ENCODE measurements at places on chromosomes 16 and 17. TPM values are rescaled to one million over a fixed set of nuclear protein-coding genes. Genes with fewer than 3 reads are reported as not detected.

G6PC1 gene
- not detected for total RNA-seq

ATP2C2 gene
- total RNA-seq, result 1.1 TPM

DPEP2 gene
- total RNA-seq, result not detected

EFNB3 gene
- 0.70 TPM for total RNA-seq

SERPINF2 gene
- total RNA-seq, result 0.22 TPM

SLC9A5 gene
- total RNA-seq, result not detected

RAB11FIP4 gene
- total RNA-seq, result 10.8 TPM

CDK5R1 gene
- 5.7 TPM for total RNA-seq

CACNA1G gene
- total RNA-seq, result 0.13 TPM

WNT3 gene
- total RNA-seq, result 3.5 TPM

GRCh38 chr16:12613131-12613991, 190.3 kb downstream of the CPPED1 start:
- no peaks in the 10 kb centered on the region for H3K27me3 ChIP-seq
- no peak overlapping the region for H3K27ac ChIP-seq
- no peaks in the 10 kb centered on the region for H3K4me1 ChIP-seq
- no peak for DNase-seq

GRCh38 chr17:27888945-27889344, 4.2 kb downstream of the LYRM9 start:
- peaks cover 4% of the 10 kb centered on the region for H3K4me1 ChIP-seq
- no peak overlapping the region for H3K4me3 ChIP-seq
- no peaks in the 10 kb centered on the region for H3K36me3 ChIP-seq
- H3K27ac ChIP-seq, result no peak overlapping the region
- no peak for DNase-seq

- peaks cover 35% of the 10 kb centered on the region for H3K36me3 ChIP-seq
- no peak overlapping the region for H3K4me3 ChIP-seq
- no peak for DNase-seq
- H3K27me3 ChIP-seq, result no peaks in the 10 kb centered on the region
Measured at GRCh38 chr16:88628512-88628974, 9.8 kb upstream of the IL17C start.

- H3K27me3 ChIP-seq, result no peaks in the 10 kb centered on the region
- H3K4me3 ChIP-seq, result no peak overlapping the region
- no peaks in the 10 kb centered on the region for H3K4me1 ChIP-seq
- no peak for DNase-seq
- no peak overlapping the region for H3K27ac ChIP-seq
Measured at GRCh38 chr16:83100679-83101078, 473.9 kb downstream of the CDH13 start.

- peak overlapping the region; percentile 15 for H3K4me3 ChIP-seq
- no peak overlapping the region for H3K27ac ChIP-seq
- H3K27me3 ChIP-seq, result peaks cover 7% of the 10 kb centered on the region
- H3K4me1 ChIP-seq, result no peaks in the 10 kb centered on the region
- DNase-seq, result no peak
Measured at GRCh38 chr16:71426069-71426879, 15.6 kb downstream of the TLE7 start.

DNA sequence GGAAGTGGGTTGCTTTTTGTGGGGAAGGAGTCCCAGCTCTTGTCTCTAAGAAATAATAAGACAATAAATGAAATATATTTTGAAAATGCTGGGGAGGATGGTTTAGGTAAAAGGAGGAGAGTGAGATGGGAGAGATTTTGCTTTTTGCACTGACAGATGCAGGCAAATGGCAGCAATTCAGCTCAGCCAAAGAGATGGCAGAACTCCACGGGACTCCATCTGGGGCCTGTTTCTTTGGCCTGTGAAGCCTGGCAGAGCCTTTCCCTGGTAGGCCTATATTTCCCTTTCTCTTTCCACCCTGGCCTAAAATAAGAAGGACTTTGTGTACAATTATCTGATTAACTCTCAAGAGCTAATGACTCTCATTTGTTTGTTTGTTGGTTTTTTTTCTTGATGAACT, 1525.1 kb downstream of the CDH11 start:
- no peak for DNase-seq
- H3K36me3 ChIP-seq, result no peaks in the 10 kb centered on the region
- H3K4me3 ChIP-seq, result no peak overlapping the region
- no peak overlapping the region for H3K27ac ChIP-seq

GRCh38 chr16:81549547-81550431, 105.2 kb downstream of the CMIP start:
- no peak for DNase-seq
- H3K27ac ChIP-seq, result no peak overlapping the region
- peaks cover 48% of the 10 kb centered on the region for H3K4me1 ChIP-seq

DNA sequence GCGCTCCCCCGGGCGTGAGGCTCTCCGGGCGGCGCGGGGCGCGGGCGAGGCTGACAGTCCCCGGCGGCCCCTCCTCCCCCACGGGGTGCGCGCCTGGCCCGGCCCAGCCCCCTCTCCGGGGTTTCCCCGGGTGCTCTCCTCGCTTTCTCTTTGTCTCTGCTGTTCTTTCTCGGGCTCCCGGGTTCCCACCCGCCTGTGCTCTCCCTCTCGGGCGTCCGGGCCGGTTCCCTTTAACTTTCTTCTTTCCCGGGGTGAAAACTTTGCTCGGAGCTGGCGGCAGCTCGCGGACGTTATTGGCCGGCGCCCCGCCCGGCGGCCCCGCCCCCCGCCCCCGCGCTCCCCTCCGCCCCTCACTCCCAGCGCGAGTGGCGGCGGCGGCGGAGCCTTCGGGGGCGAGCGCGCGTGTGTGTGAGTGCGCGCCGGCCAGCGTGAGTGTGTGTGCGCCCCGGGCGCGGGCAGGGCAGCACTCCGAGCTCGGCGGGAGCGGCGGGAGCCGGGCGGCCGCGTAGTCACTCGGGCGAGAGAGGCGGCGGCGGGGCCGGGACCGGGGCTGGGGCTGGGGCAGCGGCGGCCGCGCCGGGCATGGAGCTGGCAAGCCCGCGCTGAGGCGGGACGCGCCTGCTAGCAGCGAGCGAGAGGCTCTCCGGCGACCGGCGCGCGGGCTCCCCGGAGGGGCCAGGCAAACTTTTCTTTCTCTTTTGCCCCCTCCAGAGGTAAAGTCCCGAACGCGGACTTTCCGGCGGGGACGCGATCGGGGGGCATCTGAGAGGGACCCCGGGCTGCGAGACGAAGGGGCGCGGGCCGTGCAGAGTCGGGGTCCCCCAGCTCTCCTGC, at the start of gene NTN1:
Gene NTN1, plus strand, starts transcription at position 353 of the 834 bp plus-strand sequence. CDS start 864 bp downstream, outside the sequence.
- DNase-seq, result no peak
- H3K36me3 ChIP-seq, result no peaks in the 10 kb centered on the region
- H3K4me1 ChIP-seq, result peaks cover 15% of the 10 kb centered on the region
- H3K4me3 ChIP-seq, result peak within 1 kb of the TSS; percentile 89

- H3K27ac ChIP-seq, result no peak overlapping the region
- H3K4me3 ChIP-seq, result no peak overlapping the region
- peaks cover 17% of the 10 kb centered on the region for H3K4me1 ChIP-seq
- H3K36me3 ChIP-seq, result peaks cover 51% of the 10 kb centered on the region
- no peak for DNase-seq
Measured at GRCh38 chr17:28331891-28332420, 3.3 kb downstream of the IFT20 start.

- peak within 1 kb of the TSS; percentile 56 for H3K4me3 ChIP-seq
- H3K36me3 ChIP-seq, result peaks cover 65% of the 10 kb centered on the region
- H3K27me3 ChIP-seq, result no peaks in the 10 kb centered on the region
- peak within 1 kb of the TSS; percentile 97 for H3K27ac ChIP-seq
- DNase-seq, result peak; percentile 43
Measured at GRCh38 chr17:5419959-5420653, at the start of gene RPAIN. Gene RPAIN, plus strand, starts transcription at chr17:5420182. Its CDS starts 29 bp downstream, at chr17:5420211.

- no peaks in the 10 kb centered on the region for H3K4me1 ChIP-seq
- H3K27me3 ChIP-seq, result no peaks in the 10 kb centered on the region
- H3K36me3 ChIP-seq, result no peaks in the 10 kb centered on the region
- H3K4me3 ChIP-seq, result no peak overlapping the region
Measured at GRCh38 chr17:37717627-37718323, 27.1 kb downstream of the HNF1B start.

DNA sequence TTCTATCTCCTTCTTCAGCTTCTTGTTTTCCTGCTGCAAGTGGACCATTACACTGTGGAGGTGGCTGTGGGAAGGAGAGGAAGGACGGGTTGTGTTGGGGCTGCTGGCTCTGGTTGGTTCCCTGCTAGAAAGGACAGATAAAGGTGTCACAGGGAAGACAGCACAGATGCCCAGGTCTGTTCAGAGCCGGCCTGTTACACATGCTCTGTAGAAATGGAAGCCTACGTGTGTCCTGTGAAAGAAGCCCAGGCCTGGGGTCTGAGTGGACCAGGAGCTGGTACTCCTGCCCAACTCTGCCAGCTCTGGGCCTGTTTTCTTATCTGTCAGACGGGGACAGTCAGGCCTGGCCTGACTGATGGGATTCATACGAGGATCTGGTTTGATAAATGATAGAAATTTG, 26.4 kb downstream of the DHX38 start:
- no peaks in the 10 kb centered on the region for H3K36me3 ChIP-seq
- no peaks in the 10 kb centered on the region for H3K27me3 ChIP-seq
- H3K4me1 ChIP-seq, result no peaks in the 10 kb centered on the region
- no peak overlapping the region for H3K4me3 ChIP-seq
- H3K27ac ChIP-seq, result no peak overlapping the region
- no peak for DNase-seq

- no peaks in the 10 kb centered on the region for H3K27me3 ChIP-seq
- no peak overlapping the region for H3K4me3 ChIP-seq
- H3K4me1 ChIP-seq, result no peaks in the 10 kb centered on the region
- no peak for DNase-seq
- no peak overlapping the region for H3K27ac ChIP-seq
Measured at GRCh38 chr16:48225456-48225855, 18.6 kb upstream of the LONP2 start.

DNA sequence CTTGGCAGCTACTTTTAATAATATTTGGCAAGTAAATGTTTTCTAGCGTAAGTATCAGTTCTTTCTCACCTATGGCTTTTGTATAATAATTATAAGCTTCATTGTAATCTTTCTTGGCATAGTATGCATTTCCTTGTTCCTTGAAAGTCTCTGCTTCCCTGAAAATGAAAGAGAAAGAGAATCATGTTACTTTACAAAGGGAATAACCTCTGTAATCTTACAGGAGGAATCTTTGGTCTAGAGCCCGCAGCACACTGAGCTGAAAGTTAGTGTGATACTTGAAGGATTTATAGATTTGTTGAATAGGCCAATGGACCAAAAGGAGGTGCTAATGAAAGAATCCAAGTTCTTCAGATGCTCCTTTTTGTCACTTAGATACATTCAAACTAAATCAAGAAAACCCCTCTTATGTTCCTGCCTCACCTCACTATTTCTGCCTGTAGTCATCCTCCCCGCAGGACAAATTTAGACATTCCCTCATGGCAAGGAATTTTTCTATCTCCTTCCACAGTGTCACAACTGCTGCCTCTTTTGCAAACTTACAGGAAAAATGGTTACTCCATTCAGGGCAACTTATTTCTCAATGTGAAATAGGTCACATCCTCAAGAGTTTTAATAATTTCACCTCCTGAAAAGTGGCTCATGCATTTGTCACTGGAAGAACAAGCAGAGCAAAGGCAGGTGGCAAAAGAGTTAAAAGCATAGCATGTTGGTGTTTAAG, 16.7 kb downstream of the DNAJC7 start:
- H3K4me3 ChIP-seq, result no peak overlapping the region
- H3K27me3 ChIP-seq, result no peaks in the 10 kb centered on the region
- H3K4me1 ChIP-seq, result no peaks in the 10 kb centered on the region
- H3K27ac ChIP-seq, result no peak overlapping the region
- H3K36me3 ChIP-seq, result peaks cover 79% of the 10 kb centered on the region
- no peak for DNase-seq

- peaks cover 78% of the 10 kb centered on the region for H3K4me1 ChIP-seq
- H3K27me3 ChIP-seq, result no peaks in the 10 kb centered on the region
- peak overlapping the region; percentile 95 for H3K27ac ChIP-seq
- DNase-seq, result no peak
- H3K4me3 ChIP-seq, result no peak overlapping the region
Measured at GRCh38 chr17:45228763-45229539, 7.3 kb downstream of the FMNL1 start.

GRCh38 chr16:86010680-86011141, 111.7 kb downstream of the IRF8 start:
- H3K36me3 ChIP-seq, result no peaks in the 10 kb centered on the region
- H3K27me3 ChIP-seq, result no peaks in the 10 kb centered on the region
- H3K27ac ChIP-seq, result no peak overlapping the region
- H3K4me3 ChIP-seq, result no peak overlapping the region

- H3K4me1 ChIP-seq, result no peaks in the 10 kb centered on the region
- no peaks in the 10 kb centered on the region for H3K36me3 ChIP-seq
- no peak overlapping the region for H3K27ac ChIP-seq
- DNase-seq, result no peak
Measured at GRCh38 chr16:28504707-28505404, 1.8 kb downstream of the IL27 start.

- no peak overlapping the region for H3K27ac ChIP-seq
- no peaks in the 10 kb centered on the region for H3K27me3 ChIP-seq
- no peaks in the 10 kb centered on the region for H3K36me3 ChIP-seq
- no peak for DNase-seq
- no peak overlapping the region for H3K4me3 ChIP-seq
Measured at GRCh38 chr16:19776147-19776546, 58.1 kb downstream of the IQCK start.

- no peaks in the 10 kb centered on the region for H3K27me3 ChIP-seq
- no peak overlapping the region for H3K4me3 ChIP-seq
- H3K4me1 ChIP-seq, result no peaks in the 10 kb centered on the region
- H3K27ac ChIP-seq, result peak overlapping the region; percentile 48
Measured at GRCh38 chr16:24139282-24139681, 116.9 kb upstream of the CACNG3 start.

DNA sequence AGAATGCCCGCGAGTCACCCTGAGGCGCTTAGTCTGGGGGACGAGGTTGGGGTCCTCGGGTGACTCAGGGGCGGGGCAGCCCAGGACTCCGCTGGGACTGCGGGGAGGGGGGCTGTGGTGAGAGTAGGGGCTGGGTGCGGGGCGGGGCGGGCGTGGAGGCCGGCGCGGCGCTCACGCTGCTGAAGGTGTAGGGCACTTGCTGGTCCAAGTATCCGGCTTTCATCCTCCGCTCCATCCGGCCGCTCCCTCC, 832 bp downstream of the ETV4 start:
- peak overlapping the region; percentile 63 for H3K27ac ChIP-seq
- H3K4me1 ChIP-seq, result peaks cover 34% of the 10 kb centered on the region
- no peaks in the 10 kb centered on the region for H3K36me3 ChIP-seq
- no peak for DNase-seq
- H3K4me3 ChIP-seq, result peak overlapping the region; percentile 75

- peak overlapping the region; percentile 98 for H3K27ac ChIP-seq
- DNase-seq, result no peak
- peaks cover 48% of the 10 kb centered on the region for H3K4me1 ChIP-seq
Measured at GRCh38 chr16:30065943-30066760, 592 bp downstream of the ALDOA start.

GRCh38 chr16:3797473-3797872, 80.1 kb upstream of the TRAP1 start:
- no peak overlapping the region for H3K4me3 ChIP-seq
- no peak for DNase-seq
- no peaks in the 10 kb centered on the region for H3K27me3 ChIP-seq
- peaks cover 22% of the 10 kb centered on the region for H3K36me3 ChIP-seq
- peaks cover 74% of the 10 kb centered on the region for H3K4me1 ChIP-seq
- H3K27ac ChIP-seq, result no peak overlapping the region

GRCh38 chr16:17372386-17372785, 98.4 kb downstream of the XYLT1 start:
- H3K4me1 ChIP-seq, result peaks cover 20% of the 10 kb centered on the region
- H3K36me3 ChIP-seq, result no peaks in the 10 kb centered on the region
- no peaks in the 10 kb centered on the region for H3K27me3 ChIP-seq
- no peak overlapping the region for H3K4me3 ChIP-seq
- no peak for DNase-seq
- H3K27ac ChIP-seq, result no peak overlapping the region

- DNase-seq, result no peak
- H3K36me3 ChIP-seq, result no peaks in the 10 kb centered on the region
- peaks cover 17% of the 10 kb centered on the region for H3K27me3 ChIP-seq
- peak overlapping the region; percentile 82 for H3K27ac ChIP-seq
- H3K4me3 ChIP-seq, result peak overlapping the region; percentile 4
Measured at GRCh38 chr16:67392301-67393059, 818 bp downstream of the TPPP3 start.
